Left lung (tissue), 14 donors: ENCODE measurements at places on chromosomes 2 and 18. TPM values are rescaled to one million over a fixed set of nuclear protein-coding genes. Genes with fewer than 3 reads are reported as not detected.

Gene MC5R
- not detected for polyA plus RNA-seq

Gene ACMSD
- polyA plus RNA-seq, result 1.0 TPM

Gene ZNF532
- polyA plus RNA-seq, result 145 TPM

Gene RAPGEF4
- polyA plus RNA-seq, result 10.2 TPM

Gene THUMPD2
- 26.5 TPM for polyA plus RNA-seq

Gene LRRC30
- not detected for polyA plus RNA-seq

Gene TDRD15
- not detected for polyA plus RNA-seq

Gene CD302
- polyA plus RNA-seq, result 50.0 TPM

Gene NGEF
- polyA plus RNA-seq, result 1.3 TPM

Gene SLC4A5
- polyA plus RNA-seq, result 8.1 TPM

Gene ICOS
- 0.18 TPM for polyA plus RNA-seq
